ENCODE measurements at places on chromosomes 12 and 14.

GRCh38 chr12:65916991-65917695 lies 92.9 kb downstream of the HMGA2 start:
- no peak for DNase-seq

- no peak for DNase-seq
Observed at GRCh38 chr12:53961025-53961761, 6.5 kb downstream of the HOXC12 start.

DNA sequence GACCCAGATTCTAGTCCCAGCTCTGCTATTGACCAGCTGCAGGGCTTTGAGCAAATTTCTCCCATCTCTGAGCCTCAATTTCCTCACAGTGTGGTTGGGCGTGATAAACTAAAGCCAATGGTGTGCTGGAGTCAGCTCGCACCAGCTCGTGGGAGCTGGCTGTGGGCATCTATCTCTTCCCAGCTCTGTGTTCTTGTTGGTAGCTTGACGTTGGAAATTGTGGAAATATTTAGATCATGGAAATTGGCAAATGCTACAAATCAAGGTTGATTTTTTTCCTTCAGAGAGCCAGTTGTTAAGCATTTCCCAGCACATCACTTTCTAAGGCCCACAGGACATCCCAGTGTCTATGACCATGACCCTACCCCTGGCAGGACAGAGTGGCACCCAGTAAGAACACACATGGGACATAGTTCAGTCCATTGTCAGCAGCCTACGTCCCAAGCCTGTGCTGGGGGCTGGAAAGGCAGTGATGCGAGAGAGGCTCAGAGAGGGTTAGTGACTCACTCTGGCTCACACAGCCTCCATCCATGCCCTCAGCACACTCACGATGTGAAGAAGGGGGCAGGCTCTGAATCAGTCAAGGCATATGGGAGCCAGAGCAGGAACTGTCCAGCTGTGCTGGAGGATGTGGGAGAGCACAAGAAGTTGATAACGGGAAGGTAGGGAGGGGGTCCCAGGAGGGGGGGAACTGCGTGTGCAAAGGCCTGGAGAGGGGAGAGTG lies 77.6 kb downstream of the LGMN start:
- no peak for DNase-seq

- DNase-seq, result peak; percentile 10
Observed at GRCh38 chr14:74579447-74580274, 32.4 kb downstream of the LTBP2 start.

GRCh38 chr12:13362260-13362841 lies 165.8 kb downstream of the EMP1 start:
- DNase-seq, result no peak

GRCh38 chr12:61220337-61220736 lies 1039.9 kb upstream of the USP15 start:
- DNase-seq, result no peak

DNA sequence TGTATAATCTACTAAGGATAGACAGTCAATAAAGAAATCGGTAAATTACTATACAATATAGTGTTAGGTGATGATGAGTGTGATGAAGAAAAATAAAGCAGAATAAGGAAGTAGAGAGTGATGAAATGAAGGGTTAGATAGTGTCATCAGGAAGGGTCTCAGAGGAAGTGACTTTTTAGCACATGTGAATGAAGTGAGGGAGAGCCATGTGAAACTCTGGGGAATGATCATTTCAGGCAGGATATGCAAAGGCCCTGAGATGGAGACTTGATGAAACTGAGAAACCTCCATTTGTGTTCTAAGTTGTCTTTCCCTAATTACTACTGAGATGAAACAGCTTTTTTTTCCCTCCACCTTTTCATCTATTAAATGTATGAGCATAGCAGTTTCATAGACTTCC lies 19.4 kb upstream of the GNPTAB start:
- no peak for DNase-seq

GRCh38 chr12:101859664-101860607 lies 17.4 kb upstream of the DRAM1 start:
- DNase-seq, result no peak

- DNase-seq, result no peak
Observed at GRCh38 chr14:65637780-65638179, 225.2 kb downstream of the FUT8 start.

DNA sequence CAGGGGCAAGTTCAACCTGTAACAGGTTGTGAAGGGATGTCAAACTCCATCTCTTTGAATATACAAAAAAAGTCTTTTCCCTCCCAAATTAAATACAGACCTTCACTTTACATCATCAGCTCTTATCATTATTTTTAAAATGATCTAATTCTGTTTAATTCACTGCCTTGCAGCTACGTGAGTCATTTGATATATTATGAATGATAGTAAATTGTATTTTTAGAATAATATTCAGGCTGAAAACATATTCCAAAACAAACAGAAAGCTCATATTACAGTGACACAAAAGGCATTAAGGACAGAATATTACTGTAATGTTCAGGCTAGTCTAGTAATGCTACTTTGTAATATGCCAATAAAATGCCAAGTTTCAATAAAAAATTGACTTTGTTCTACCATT lies 53.3 kb downstream of the BCAT1 start:
- no peak for DNase-seq

DNA sequence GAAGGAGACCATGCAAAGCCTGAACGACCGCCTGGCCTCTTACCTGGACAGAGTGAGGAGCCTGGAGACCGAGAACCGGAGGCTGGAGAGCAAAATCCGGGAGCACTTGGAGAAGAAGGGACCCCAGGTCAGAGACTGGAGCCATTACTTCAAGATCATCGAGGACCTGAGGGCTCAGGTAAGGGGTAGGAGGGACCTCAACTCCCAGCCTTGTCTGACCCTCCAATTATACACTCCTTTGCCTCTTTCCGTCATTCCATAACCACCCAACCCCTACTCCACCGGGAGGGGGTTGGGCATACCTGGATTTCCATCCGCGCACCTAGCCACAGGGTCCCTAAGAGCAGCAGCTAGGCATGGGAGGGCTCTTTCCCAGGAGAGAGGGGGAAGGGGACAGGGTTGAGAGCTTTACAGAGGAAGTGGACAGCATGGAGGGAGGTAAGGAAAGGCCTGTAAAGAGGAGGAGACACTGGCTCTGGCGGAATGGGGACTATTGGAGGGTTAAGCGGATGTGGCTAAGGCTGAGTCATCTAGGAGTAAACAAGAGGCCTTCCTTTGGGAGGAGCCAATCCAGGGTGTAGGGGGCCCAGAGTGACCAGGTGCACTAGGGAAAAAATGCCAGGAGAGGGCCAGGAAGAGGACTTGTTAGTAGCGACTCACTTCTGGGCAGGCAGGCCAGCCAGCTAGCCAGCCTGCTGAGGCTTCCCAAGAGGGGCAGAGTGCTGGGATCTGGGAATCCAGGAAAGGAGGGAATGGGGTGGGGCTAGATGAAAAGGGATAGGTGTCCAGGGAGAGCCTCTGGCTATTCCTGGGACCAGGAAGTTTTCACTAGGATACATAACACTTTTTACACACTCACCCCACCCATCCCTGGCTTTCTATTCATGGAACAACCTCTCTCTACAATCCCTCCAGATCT lies 754 bp downstream of the KRT18 start:
- no peak for DNase-seq

GRCh38 chr14:100901391-100902183 lies 1.9 kb downstream of the RTL1 start:
- DNase-seq, result no peak

- no peak for DNase-seq
Observed at GRCh38 chr14:23887536-23887935, 66.0 kb upstream of the DHRS4 start.

GRCh38 chr12:26032719-26033241 lies 74.3 kb downstream of the RASSF8 start:
- DNase-seq, result no peak

GRCh38 chr12:89946518-89947135 lies 238.0 kb upstream of the ATP2B1 start:
- DNase-seq, result no peak

DNA sequence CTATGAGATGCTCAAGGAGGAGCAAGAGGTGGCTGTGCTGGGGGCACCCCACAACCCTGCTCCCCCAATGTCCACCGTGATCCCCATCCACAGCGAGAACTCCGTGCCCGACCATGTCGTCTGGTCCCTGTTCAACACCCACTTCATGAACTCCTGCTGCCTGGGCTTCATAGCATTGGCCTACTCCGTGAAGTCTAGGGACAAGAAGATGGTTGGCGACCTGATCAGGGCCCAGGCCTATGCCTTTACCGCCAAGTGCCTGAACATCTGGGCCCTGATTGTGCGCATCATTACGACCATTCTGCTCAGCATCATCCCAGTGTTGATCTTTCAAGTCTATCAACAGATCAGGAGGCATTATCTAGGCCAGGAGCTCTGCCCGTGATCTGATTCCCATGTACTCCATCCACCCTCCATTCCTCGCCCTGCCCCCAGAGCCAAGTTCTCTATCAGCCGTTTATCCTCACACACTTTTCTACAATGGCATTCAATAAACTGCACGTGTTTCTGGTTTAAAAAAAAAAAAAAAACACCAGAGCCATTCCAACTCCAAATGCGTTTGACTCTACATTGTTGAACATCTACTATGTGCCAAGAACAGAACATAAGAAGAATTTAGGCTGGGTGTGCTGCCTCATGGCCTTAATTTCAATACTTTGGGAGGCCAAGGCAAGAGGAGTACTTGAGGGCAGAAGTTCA lies 17.5 kb downstream of the ATXN2 start:
- DNase-seq, result no peak

- DNase-seq, result no peak
Observed at GRCh38 chr12:77045183-77045582, 20.2 kb downstream of the E2F7 start.

GRCh38 chr12:88406905-88407304 lies 173.4 kb downstream of the KITLG start:
- no peak for DNase-seq

- no peak for DNase-seq
Observed at GRCh38 chr14:99478128-99478527, 2.5 kb downstream of the SETD3 start.

DNA sequence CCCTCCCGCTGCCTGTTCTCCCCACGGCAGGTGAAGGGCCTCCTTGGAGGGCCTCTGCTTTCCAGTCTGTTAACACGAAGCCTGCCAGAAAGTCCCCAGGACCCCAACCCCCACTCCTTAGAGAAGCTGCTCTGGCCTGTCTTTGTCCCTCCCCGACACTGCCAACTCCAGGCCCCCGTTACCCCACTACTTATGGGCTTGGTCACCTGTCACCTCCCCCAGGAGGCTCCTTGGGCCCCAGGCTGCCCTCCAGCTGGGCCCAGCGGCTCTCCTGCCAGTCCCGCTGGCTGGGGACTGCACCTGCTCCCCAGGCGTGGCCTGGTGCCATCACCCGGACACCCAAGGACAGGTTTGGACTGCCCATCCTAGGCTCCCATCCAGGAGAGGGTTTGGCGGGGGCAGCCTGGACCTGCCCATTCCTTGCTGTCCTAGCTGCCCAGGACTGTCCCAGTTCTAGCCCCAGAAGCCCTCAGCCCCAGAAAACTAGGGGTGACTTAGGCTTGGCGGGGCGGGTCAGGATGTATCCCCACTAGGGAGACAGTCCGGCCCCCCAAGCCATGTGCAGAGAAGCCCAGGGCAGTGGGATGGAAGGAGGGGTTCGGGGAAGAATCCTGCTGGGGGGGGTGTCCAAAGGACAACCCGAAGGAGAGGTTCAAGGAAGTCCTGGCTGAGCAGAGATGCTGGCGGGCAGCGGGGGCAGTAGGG lies 155.7 kb upstream of the C14orf180 start:
- no peak for DNase-seq

GRCh38 chr14:56862836-56863235 lies 52.6 kb upstream of the OTX2 start:
- no peak for DNase-seq

DNA sequence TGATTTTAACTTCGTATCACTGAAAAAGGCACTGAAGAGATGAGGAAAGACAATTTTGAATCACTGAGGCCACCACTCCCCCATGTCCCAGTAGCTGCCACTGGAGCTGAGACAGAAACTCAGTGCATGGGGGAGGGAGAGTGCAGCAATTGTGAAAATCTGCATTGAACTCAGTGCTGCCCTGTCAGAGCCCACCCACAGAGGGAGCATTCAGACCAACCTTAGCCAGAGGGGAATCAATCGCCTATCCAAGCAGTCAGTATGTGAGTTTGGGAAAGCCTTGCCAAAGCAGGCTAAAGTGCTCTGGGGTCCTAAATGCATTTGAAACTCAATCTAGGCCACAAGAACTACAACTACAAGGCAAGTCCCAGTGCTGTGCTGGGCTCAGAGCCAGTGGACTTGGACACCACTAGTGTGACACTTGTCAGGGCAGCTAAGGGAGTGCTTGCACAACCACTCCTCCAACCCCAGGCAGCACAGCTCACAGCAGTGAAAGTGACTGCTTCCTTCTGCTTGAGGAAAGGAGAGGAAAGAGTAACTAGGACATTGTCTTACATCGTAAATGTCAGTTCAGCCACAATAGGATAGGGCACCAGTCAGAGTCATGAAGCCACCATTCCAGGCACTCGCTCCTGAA lies 13.3 kb downstream of the RNASE3 start:
- no peak for DNase-seq

- no peak for DNase-seq
Observed at GRCh38 chr14:24145219-24145618, 1.2 kb downstream of the PSME2 start.

GRCh38 chr12:123520567-123521474 lies 12.7 kb downstream of the RILPL1 start:
- DNase-seq, result no peak

GRCh38 chr12:114668151-114668885 lies 15.7 kb downstream of the TBX3 start:
- DNase-seq, result no peak

All from activated naive CD8-positive, alpha-beta T cell treated with anti-CD3 and anti-CD28 coated beads, Interleukin-2, amount 50 U/mL, for 16 hours (primary cell).